ELR (cell line): ENCODE measurements at places on chromosomes 1 and 21.

- no peak for DNase-seq
These were observed 109.1 kb upstream of the COL6A1 start for GRCh38 chr21:45872471-45872870.

- DNase-seq = no peak
These were observed 7.3 kb downstream of the TRAF5 start for GRCh38 chr1:211333906-211334305.

- no peak for DNase-seq
These were observed 6.6 kb upstream of the AK5 start for GRCh38 chr1:77275194-77275593.

DNA sequence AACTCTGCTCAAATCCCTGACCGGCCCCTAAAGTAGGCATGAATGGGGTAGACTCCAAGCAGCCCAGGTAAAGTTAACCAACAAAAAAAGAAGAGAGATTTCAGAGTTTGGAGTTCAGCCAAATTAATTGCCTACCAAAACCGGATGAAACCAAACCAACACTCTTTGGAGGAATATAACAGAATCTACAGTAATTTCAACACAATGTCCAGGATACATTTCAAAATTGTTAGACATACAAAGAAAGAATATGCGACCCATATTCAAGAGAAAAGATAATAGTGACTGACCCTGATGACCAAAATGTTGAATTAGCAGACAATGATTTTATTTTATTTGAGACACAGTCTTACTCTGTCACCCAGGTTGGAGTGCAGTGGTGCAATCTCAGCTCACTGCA lies 12.6 kb downstream of the IL22RA1 start:
- DNase-seq = no peak

- peak; percentile 35 for DNase-seq
These were observed 10.2 kb downstream of the USP24 start for GRCh38 chr1:55204997-55205396.

- peak; percentile 10 for DNase-seq
These were observed 73.5 kb downstream of the ASTN1 start for GRCh38 chr1:177091040-177091439.

DNA sequence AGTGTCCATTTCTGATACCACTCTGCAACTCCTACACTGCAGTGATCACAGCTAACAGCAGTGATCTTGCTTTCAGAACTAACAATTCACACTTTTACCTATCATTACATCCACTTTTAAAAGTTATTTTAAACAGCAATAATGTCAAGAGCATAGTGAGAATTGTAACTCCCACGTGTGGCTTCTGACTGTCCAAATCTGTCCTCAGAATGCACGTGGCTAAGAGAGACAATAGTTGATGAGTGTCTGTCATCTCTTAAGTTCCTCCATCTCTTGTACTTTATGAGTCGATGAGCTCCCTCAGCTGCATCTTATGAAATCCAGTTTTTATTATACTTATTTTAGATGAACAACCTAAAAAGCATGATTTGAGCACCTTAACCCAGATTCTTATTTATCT lies 16.5 kb upstream of the CFHR5 start:
- no peak for DNase-seq

DNA sequence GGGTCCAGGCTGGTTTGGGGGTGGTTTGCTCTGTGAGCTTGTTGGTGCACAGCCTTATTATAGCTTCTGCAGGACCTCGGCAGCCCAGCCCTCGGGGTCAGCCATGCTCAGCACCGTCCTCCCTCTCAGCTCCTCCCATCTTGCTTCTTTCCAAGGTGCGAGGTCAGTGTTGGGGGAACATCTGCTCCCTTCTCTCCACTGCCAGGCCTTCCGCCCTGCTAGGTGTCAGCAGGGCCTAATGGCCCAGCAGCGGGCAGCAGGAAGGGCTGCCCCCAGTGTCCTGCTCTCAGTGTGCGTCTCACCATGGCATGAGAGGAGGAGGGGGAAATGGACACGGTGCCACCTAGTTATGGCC lies 36.5 kb upstream of the LRRC3 start:
- DNase-seq = no peak

DNA sequence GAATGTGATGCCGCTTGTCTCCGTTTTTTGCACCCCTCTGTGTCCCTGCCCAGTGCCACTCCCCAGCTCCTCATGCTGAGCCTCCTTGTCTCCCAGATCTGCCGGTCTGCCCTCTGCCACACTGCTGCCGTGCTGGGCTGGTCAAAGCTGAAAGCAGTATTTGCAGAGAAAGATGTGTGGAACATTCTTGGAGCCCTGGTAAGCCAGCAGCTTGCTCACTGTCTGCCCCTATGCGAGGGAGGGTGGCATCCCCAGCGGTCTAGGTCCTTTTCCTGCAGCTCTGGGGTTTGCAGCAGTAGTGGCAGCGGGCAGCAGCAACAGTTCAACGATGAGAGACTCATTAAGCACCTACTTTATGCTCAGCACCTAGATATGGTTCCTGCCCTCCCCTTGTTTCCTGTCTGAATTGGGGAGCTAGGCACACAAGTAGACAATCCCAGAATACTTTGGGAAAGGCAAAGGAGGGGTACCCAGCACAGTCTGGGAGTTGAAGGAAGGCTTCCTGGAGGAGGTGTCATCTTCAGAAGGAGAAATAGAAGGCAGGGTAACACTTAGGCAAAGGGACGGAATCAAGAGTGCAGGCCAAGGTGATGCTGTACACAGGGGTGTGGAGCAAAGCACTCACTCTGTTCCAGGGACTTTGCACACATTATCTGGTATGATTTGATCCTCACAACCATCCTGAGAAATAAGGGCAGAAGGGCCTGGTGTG lies 63.1 kb downstream of the KIF21B start:
- DNase-seq = no peak

DNA sequence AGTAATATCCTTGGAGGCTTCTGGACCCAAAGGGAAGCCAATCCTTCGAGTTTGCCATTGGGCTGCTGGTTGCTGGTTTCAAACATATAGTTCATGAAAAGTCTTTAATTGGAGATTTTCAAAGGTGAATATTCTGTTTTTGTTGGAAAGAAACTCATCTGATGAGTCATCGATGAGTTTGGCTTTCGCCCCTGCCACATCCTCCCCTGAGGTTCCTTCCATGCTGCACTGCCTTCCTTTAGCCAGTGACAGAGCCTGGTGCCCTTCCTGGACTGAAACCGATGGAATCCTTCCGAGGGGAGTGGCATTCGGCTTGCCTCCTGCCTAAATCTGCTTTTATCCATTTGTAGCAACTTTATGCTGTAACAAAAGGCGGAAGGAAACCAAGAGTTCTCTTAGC lies 550.0 kb downstream of the KIF26B start:
- DNase-seq = peak; percentile 71

GRCh38 chr1:243991650-243992049 lies 59.4 kb upstream of the ZBTB18 start:
- no peak for DNase-seq

DNA sequence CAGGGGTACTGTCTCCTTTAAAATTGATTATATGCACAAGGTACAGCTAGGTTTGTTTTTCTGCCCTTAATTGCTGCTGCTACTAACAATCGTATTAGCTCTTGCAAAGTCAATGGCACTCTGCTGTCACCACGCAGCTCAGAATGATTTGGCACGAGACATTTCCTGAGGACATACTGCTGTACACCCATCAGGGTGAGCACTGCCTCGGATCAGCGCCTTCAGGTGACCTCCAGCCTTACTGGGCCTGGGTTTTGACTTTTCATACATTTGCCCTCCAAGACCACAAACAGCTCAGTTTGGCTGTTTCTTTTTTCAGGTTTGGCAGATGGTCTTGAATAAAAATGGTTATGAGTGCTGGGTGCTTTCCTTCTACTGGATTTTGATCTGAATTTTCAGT lies 110.9 kb downstream of the NTPCR start:
- DNase-seq = no peak

DNA sequence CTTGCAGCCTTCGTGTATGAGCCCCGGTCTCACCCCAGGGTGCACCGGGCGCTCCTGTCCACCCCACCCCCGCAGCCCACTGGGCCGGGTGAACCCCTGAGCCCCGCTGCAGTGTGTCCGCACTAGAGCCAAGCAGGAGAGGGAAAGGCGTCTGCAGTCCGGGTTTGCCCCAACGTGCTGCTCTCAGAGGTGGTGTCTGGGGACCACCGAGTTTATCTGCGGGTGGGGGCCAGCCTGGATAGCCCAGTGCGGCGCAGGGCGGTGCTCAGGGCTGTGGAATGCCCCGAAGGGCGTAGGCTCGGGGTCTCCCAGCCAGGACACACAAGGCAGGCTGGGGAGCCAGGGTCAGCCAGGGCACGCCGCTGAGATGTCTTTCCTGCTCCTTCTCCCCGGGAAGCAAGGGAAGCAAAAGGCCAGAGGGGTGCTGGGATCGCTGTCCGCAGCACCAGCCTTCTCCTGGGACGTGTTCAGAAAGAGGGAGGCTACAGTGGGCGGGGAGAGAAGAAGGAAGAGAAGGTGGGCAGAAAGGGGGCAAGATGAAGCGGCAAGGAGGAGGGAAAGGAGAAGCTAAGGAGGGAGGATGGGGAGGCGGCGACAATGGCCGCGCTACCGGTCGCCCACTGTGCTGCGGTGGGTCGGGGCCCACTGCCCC lies 56.6 kb downstream of the MAB21L3 start:
- DNase-seq = peak; percentile 9

- no peak for DNase-seq
These were observed 254.0 kb downstream of the MATN1 start for GRCh38 chr1:30469426-30469825.

DNA sequence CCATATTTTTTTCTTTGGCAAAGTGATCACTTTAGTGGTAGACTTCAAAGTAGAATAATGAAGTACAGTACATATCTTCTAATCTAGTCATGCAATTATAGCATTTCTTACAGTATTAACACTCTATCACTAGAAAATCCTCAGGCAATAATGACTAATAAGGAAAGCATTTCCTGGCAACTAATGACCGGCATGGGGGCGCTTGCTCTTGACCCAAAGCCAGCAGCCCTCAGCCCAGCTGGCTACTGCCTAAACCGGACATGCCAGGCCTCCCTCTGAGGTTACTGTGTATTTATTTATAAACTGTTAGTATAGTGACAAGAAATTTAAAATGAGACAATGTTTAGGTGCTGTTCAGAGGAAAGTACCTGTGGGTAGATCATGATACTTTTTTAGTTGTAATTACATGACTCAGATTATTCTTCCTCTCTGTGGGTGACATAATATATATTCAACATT lies 633.8 kb downstream of the PTPRC start:
- peak; percentile 97 for DNase-seq

GRCh38 chr1:118918940-118919259 lies 69.2 kb downstream of the TBX15 start:
- no peak for DNase-seq

- DNase-seq = no peak
These were observed 383.7 kb downstream of the ZP4 start for GRCh38 chr1:237507005-237507404.

DNA sequence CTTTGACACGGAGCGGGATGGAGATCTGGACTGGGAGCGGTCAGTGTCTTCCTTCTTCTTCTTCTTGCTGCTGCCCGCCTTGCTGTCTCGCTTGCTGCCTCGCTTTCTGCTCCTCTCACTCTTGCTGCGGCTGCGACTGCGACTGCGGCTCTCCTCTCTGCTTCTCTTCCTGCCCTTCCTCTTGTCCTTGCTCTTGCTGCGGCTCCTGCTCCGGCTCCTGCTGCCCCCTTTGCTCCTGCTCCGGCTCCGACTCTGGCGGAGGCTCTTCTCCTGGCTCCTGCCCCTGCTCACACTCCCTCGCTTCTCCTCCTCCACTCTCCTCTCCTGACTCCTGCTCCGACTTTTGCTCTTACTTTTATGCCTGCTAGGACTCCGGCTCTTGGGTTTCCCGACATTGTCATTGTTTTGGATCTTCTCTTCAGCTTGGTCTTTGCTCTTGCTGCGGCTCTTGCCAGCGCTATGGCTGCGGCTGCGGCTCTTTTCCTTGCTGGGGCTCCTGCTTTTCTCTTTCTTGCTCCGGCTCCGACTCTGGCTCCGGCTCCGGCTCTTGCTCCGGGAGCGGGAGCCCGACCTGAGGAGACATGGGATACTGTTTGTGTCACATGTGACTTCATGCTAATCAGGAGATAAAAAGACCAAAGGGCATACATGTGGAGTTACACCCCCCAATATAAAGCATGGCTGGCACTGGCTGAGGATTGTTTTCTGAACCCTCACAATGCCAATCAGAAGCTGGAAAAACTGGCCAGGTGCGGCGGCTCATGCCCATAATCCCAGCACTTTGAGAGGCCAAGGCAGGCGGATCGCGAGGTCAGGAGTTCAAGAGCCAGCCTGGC lies 25.2 kb upstream of the TMEM200B start:
- no peak for DNase-seq

DNA sequence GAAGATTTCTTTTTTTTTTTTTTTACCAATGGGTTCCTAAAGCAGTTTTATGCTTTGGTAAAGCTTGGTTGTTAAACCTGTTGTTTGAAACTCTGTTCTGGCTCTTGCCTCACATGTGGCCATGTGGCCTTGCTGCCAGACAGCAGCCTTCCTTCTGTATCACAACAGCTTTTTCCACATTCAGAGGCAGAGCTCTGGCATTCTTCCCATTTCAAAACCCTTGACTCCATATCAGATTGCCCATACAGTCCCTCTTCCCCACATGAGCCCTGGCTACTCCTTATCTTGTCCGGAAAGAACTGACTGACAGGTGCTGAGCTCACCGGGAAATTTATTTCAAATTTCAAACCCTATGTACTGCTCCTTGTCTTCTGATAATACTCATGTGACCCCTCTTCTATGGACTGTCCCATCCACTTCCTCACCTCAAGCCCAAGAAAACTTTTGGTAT lies 38.5 kb upstream of the LAX1 start:
- DNase-seq = no peak

- no peak for DNase-seq
These were observed 743.1 kb upstream of the B3GALT2 start for GRCh38 chr1:193929374-193930033.

- no peak for DNase-seq
These were observed 4.3 kb upstream of the LRP8 start for GRCh38 chr1:53332186-53332564.

GRCh38 chr1:64553285-64553684 lies 83.4 kb downstream of the CACHD1 start:
- no peak for DNase-seq

DNA sequence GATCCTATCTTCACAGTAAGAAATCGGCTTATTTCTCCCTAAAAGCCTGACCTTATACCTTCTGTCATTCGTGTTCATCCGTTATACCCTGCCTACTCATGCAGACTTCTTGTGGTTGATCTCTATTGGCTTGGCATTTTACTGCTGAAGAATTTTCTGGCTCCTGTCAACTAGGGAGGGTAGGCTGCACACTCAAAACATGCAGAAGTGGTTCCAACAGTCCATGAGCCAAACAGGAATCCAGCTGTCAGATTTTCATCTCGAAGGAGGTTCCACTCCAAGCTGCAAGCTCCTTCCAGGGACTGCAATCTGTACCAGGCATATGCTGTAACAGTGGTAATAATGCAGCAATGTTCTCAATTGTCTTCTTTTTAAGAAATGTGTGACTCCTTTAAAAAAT lies 10.1 kb downstream of the DNAJC11 start:
- no peak for DNase-seq

GRCh38 chr1:21042929-21043605 lies 133.6 kb downstream of the EIF4G3 start:
- no peak for DNase-seq

GRCh38 chr1:155325603-155325893 lies 4.9 kb downstream of the RUSC1 start:
- no peak for DNase-seq

GRCh38 chr1:32465578-32465933 lies 684 bp downstream of the ZBTB8B start:
- DNase-seq = no peak
